ENCODE measurements at places on chromosomes 7 and 10.

GRCh38 chr7:150818971-150819370 lies 18.4 kb downstream of the TMEM176A start:
- no peak for ATAC-seq

DNA sequence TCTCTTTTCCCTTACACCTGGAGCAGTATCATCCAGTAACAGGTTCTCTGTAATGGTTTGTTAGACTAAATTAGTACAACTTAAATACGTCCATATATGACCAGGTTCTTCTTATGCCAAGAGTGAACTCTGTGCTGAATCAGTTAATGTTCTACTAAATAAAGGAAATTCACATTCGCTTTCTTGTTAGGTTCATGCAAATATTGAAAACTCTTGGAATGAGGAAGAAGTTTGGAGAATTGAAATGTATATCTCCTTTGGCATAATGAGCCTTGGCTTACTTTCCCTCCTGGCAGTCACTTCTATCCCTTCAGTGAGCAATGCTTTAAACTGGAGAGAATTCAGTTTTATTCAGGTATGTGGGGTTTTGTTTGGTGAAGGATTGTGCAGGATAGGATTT lies 15.3 kb upstream of the CFAP69 start:
- no peak for ATAC-seq

GRCh38 chr7:35725280-35725680 lies 30.3 kb upstream of the HERPUD2 start:
- ATAC-seq, result no peak

DNA sequence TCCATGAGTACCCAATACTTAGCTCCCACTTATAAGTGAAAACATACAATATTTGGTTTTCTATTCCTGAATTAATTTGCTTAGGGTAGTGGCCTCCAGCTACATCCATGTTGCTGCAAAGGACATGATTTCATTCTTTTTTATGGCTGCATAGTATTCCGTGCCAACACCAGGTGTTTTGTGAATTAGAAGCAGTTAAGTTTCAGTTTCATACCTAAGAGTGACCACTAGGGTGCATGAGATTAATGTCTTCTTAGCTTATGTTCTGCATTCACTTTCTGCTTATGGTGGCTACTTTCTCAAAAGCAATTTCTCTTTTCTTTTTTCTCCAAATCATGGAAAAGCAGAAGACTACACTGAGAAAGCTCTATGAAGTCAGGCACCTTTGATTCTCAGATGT lies 65.1 kb upstream of the VSTM2A start:
- ATAC-seq, result no peak

GRCh38 chr7:38773430-38773829 lies 135.6 kb downstream of the VPS41 start:
- ATAC-seq, result no peak

GRCh38 chr7:24576171-24577025 lies 3.1 kb downstream of the PALS2 start:
- ATAC-seq, result peak; percentile 66

- no peak for ATAC-seq
These were observed 31.0 kb downstream of the GET4 start for GRCh38 chr7:907158-907980.

DNA sequence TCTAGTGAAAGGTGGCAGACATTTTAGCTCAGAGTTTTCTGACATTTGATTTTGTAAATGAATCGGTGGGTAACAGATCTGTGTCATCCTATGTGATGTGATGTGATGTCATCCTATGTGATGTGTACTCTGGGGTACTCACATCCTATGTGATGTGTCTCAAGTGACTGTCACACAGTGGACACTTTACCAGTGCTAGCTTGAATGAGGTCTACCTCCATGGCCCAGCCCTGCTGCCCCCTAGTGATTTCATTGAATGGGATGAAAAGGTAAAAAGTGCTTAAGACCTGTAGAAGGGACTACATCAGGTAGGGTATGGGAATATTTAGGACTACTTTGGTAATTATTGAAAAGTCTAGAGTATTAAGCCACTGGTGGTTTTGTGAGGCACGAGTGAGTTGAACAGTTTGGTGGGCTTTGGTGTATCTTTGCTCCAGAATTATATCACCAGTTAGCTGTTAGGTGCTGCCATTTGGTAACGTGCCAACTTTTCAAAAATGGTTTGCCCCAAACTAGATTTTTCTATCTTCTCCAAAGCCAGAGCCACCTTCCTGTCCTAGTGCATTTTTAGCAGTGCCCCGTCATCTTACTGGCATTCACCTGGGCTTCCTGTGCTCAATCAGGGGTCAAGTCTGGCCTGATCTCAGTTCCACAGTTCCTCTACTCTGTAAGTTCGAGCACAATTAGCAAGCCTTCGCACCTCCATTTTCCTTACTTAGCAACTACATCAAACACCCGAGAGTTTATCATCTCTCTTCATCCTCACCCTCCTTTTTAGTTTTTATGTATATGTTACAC lies 9.7 kb downstream of the EIF4H start:
- ATAC-seq, result peak; percentile 42

DNA sequence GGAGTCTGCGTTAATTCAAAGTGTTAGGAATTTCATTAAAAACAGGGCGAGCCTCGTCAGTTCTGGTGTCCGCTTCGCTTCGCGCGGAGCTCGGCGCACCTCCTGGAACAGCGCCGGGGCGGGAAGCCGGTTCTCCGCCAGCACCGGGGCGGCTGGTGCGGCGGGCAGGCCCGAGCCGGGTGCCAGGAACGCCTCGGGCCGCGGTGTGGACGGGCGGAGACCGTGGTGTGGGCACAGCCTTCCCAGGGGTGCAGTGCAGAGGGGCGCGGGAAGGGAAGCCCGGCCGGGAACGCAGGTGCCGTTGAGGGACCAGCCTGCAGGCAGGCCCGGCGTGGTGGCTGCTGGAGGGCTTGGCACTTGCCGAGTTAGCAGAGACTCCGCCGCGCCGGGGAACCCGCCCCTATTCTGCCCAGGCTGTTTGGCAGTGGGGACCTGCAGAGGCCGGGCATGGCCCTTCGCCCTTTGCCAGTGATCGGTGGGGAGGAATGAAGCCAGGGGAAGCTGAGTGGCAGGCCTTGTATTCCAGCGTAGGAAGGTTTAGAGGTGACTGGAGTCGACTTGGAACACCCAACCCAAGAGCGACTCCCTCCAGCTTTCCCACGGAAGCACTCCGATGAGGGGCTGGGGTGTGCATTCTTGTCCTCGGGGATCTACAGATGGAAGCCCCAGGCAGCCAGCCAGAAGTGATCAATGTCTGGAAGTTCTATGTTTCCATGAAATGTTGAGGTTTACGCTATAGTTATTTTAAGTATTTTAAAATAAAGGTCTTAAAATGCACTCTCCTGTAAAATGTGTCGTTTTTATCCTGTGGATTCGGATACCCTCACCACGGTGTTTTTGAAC lies 945 bp upstream of the RHEB start:
- peak; percentile 5 for ATAC-seq

DNA sequence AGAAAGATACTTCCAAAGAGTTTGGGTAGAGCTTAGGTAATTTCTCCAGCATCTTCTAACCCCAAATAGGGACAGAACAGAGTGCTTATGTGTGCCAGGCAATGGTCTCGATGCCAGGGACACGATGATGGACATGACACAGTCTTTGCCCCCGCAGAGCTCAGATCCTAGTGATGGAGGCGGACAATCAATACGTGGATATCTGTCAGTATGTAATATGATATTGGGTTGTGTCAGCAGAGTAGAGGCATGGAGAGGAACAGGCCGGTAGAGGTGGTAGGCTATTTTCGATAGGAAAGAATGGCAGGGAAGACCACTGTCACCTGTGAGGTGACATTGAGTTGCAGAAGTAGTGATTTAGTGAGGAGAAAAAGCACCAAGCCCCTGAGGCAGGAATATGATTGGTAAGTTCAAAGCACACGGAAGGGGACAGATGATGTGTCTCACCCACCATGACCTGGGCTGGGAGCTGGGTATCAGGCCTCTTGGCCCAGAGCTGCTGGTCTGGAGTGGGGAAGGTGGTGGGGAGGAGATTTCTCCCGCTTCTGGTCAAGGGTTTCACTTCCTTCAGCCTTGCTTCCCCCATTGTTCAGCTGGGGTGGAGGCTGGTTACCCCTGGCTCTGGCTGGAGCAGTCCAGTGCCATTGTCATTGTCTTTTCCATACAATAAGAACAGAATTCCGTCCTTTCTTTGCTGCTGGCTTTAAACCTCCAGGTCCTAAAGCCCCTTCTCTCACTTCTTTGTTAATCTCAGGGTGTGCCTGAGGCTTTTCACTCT lies 36.0 kb upstream of the SRGN start:
- ATAC-seq, result no peak

- ATAC-seq, result peak; percentile 60
These were observed 18.7 kb downstream of the SEC24C start for GRCh38 chr10:73762915-73763314.

DNA sequence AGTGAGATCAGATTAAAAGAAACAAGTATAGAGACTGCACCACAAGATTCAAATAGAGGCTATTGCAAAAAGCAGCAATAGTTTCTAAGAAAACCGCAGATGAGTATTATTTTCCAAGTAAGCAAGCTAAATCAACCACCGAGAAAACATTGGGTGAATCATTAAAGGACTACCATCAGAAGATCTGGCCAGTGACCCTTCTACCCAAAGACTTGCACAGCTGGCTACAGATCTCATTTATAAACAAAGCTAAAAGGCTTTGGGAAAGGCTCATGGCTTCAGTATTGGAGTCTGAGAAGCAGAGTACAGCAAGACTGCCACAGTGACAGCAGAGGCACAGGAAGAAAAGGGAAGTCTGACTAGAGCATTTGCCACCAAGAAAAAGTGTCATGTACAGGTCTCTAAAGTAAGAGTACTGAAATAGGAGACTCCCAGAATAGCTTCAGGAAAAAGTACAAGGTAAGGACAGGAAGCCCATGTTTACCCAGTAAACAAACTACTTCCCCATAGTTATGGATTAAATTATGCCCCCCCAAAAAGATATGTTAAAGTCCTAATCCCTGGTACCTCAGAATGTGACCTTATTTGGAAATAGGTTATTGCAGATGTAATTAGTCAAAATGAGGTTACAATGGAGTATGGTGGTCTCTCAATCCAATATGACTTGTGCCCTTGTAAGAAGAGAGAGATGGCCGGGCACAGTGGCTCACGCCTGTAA lies 19.0 kb downstream of the STEAP1 start:
- ATAC-seq, result no peak

- no peak for ATAC-seq
These were observed 285.5 kb downstream of the TWIST1 start for GRCh38 chr7:18831943-18832342.

GRCh38 chr10:105743343-105744056 lies 1102.4 kb downstream of the SORCS3 start:
- ATAC-seq, result no peak

DNA sequence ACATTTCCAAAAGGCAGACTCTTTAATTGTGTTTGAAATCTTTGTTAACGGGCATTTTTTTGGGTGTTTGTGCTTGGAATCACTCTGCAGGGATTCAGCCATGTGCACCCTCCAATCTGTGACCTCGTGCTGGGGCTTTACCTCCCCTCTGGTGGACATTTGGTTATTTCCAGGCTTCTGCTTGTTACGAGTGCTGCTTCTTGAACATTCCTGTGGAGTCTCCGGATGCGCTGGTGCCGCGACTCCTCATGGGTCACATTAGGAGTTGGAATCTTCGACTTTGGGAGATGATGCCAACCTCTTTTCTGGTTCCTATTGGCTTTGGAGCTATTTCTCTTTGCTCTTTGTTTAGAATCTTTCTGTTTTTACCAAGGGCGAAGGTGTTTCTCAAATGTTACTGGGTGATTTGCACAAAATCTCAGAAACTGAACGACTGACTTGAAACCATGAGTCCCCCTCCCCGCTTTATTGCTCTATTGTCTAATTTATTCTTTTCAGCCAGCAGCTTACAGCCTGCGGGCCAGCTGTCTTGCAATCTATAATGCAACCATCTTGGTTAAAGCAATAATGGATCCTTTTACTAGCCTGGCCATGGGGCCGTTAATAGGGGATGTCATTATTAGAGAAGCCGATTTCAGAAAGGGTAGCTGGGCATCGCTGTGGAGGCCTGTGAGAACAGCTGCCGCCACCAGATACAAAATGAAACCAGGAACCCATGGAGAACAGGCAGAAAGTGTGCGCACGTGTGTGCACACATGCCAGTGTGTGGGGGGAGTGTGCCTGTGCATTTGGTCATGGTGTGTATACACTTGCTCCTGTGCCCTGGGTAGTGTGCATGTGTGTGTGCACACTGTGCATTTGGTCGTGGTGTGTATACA lies 9.9 kb upstream of the DPYSL4 start:
- ATAC-seq, result no peak

- ATAC-seq, result no peak
These were observed 39.4 kb upstream of the GDF10 start for GRCh38 chr10:47260505-47261111.

- no peak for ATAC-seq
These were observed 43.8 kb upstream of the ARID5B start for GRCh38 chr10:61857746-61858145.

GRCh38 chr10:804787-805619 lies 115.5 kb upstream of the DIP2C start:
- ATAC-seq, result no peak

GRCh38 chr7:156014808-156015207 lies 202.5 kb upstream of the SHH start:
- ATAC-seq, result no peak

DNA sequence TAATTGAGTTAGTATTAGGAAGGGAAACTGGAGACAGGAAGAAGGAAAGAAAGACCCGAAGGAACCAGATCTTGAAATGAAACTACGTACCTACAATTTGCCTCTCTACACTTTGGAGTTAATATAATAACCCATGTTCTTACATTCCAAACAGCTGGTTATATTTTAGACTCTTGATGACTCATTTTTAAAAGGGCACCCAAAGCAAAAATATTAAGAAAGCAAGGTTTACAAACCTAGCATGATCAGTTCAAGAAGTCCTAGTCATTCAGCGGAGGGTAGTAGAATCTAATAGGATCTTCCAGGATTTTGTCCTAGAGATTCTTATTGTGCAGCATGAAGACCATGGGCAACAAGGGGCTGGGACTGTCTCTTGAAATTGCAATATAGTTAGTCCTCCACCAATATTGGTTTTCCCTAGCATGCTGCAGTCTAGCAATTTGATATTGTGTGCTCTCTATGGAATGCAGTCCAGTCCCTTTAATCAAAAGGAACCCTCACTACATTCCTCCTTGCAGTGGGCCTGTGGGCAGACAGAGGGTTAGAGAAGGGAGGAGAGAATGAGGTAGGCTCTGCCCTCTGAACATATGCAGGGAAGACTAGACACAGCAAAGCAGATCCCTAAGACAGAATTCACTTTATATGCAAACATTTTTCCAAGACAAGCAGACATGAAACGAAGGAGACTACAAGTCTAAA lies 230.3 kb downstream of the INHBA start:
- ATAC-seq, result peak; percentile 93

- ATAC-seq, result no peak
These were observed 35.6 kb upstream of the LAMB4 start for GRCh38 chr7:108165723-108166122.

- no peak for ATAC-seq
These were observed 198.9 kb downstream of the TCF7L2 start for GRCh38 chr10:113148901-113149300.

- no peak for ATAC-seq
These were observed 96.4 kb downstream of the FAS start for GRCh38 chr10:89086801-89087521.

All from SK-N-SH treated with all-trans-retinoic acid at 6 μM for 48 hours (cell line).